ENCODE measurements at places on chromosomes 1 and 21.
A peak's percentile ranks its signal among the peaks of the same experiment; 100 is the strongest.

- DNase-seq: no peak
Observed at GRCh38 chr1:72847651-72848050, 565.3 kb upstream of the NEGR1 start.

DNA sequence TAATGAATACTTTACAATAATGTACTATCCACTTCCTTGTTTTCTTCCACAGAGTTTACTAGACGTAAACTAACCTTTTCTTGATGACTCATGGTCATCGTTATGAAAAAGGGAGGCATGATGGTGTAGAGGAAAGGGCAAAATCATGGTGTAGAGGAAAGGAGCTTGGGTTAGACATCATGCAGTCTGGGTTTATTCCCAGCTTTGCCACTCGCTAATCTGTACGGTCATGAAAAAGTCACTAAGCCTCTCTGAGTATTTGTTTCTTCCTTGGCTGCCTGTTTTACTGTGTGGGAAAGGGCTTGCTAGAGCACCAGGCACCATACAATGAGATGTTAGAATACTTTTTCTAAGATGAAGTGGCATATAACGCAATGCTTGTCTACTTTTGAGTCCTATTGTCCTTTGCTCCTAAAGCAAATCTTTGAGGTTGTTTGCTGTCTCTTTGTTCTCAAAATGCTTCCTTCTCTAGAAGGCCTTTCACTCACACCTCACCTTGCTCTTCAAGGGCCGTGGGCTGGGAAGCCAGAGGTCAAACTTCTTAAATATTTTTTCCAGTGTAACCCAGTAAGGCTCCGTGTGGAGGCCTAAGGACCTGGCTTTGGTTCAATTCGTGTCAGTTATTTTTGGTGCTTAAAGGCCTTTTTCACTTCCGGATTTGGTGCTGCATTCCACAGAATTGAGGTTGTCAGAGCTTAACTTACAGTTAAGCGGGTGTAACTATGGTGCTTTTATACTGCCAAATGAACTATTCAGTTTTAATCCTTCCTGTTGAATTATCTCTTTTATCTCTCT is 9.9 kb upstream of the ETV3 start:
- no peak for DNase-seq

DNA sequence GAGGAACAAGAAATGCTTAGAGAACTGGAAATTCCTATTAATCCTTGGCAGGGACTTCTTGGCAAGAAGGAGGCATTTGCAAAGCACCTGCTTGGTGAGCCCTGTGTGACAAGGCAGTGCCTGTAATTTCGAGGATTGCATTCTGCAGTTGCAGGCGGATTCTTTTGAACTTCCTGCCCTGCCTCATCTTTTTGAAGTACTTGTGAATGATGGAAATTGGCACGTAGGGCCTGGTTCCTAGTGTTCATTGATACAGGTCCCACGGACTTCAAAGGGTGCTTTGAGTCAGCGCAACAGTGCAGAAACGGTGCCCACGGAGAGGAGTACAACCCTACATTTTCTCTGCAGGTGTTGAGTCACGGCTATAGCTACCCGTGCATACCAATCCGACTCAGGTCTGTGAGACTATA is 6.4 kb downstream of the HUNK start:
- no peak for DNase-seq

DNA sequence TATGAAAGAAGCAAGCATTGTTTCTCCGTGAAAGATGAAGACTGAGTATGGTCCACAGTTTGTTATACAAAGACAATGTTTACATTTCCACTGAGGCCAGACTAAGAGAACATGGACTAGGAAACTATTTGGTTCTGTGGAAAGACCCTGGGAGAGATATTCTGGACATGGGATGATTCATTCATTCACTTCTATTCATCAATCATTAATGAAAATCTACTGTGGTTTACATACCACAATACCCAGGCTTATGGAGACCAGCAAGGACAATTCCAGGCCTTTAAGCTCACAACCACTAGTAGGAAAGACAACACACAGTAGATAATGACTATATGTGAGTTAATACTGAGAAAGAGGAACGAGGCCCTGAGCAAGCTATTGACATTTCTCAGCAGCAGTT is 125.4 kb downstream of the TBX15 start:
- DNase-seq: no peak

GRCh38 chr1:195876792-195877191 is 731.4 kb downstream of the KCNT2 start:
- peak; percentile 6 for DNase-seq

- DNase-seq: peak; percentile 12
Observed at GRCh38 chr1:229102741-229103391, 168.0 kb upstream of the RAB4A start.

- DNase-seq: peak; percentile 36
Observed at GRCh38 chr1:192588546-192588945, 13.0 kb downstream of the RGS1 start.

- DNase-seq: no peak
Observed at GRCh38 chr1:22775478-22775877, 64.8 kb downstream of the EPHB2 start.

DNA sequence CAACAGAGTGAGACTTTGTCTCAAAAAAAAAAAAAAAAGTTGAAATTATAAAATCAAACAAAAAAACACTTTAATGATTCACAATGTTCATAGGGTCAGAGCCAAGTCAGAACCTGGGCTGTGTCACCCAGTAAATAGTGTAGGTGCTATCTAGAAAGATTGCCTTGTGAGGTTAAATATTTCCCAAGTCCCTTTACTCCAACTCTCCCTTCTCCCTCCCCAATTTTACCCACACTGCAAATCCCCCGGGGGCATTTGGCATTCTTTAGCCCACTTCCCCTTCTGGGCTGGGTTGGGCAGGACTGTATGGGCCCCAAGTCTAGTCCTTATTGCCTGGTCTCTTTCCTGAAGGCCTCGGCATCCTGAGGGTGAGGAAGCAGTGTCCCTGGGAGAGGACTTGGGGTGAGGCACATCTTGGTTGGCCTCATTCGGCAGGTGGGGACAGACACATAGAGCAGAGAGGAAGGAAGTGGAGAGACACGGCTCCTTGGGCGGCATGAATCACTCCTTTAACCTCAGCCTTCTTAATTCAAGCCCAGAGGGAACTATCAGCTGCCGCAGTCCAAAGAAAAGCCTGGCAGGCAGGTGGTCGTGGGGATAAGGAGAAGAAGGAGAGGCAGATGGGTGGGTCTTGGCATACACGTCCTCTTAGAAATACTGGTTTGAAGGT is 8.2 kb downstream of the ADORA1 start:
- DNase-seq: no peak

GRCh38 chr21:28100366-28100765 is 892.3 kb downstream of the LTN1 start:
- DNase-seq: no peak

DNA sequence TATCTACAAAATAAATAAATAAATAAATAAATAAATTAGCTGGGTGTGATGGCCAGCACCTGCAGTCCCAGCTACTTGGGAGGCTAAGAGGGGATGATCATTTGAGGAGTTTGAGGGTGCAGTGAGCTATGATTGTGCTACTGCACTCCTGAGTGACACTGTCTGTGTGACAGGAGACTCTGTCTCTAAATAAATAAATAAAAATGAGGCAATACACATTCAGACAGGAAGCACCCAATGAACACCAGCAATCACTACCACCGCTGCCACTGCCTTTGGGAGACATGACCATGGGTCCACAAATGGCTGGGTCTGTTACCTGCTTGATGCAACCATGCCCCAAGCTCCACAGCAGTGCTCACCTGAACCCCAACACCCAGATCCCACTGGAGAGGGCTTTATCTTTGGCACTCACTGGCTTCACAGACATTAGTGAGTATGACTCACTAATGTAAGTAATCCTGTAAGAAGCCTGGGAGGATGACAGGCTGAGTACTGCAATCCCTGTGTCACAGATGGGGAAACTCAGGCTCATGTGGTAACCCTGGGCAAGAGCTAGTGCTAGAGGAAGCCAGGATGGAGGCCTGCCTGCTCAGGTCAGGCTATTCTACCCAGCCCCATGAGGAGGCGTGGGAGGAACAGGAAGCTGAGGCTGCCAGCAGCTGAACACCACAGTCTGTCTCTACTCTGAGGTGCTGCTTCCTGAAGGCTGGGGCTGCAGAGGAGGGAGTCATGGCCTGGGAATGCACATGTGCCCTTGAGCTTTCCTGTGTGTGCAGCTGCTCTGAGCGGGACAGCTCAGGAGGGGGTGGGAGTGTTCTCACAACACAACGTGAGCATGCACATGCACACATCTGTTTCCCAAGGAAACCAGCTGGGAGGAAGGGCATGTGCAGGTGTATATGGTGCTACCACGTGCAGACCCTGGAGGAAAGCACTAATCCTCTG is 43.0 kb downstream of the SLC9A1 start:
- DNase-seq: peak; percentile 100

DNA sequence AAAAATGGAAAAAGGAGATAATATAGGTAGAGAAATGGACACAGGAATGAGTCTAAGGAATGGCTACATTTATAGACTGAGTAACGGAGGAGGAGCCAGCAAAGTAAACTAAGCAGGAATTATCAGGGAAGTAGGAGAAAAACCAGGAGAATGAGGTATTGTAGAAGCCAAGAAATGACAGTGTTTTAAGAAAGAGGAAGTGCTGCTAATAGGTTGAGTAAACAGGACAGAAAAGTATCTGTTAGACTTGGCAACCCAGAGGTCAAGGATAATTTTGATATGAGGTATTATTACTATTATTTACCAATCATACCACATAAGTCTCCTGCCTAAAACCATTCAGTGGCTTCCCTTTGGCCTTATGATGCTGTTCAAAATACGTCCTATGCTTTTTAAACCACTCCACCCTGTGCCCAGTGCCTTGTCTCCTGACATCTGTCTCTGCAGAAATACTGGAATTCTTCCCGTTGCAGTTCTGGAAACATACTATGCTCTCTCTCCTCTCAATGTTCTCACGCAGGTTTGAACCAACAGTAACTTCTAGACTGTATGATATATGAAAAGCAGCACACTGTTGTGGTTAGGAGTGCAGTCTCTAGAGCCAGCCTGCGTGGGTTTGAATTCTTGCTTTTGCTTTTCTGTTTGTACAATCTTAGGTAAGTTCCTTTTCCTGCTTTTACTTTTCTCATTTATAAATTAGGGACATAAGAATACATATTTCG is 24.6 kb upstream of the NEK7 start:
- no peak for DNase-seq

Measured in GM23248 (cell line).